ENCODE measurements at places on chromosomes 13 and 19.

- no peak overlapping the region for H3K4me3 ChIP-seq
- no peaks in the 10 kb centered on the region for H3K36me3 ChIP-seq
- H3K27me3 ChIP-seq: peaks cover 5% of the 10 kb centered on the region
- H3K4me1 ChIP-seq: peaks cover 24% of the 10 kb centered on the region
- peak overlapping the region; percentile 40 for H3K27ac ChIP-seq
Measured at GRCh38 chr13:44273991-44274770, 99.4 kb upstream of the SERP2 start.

DNA sequence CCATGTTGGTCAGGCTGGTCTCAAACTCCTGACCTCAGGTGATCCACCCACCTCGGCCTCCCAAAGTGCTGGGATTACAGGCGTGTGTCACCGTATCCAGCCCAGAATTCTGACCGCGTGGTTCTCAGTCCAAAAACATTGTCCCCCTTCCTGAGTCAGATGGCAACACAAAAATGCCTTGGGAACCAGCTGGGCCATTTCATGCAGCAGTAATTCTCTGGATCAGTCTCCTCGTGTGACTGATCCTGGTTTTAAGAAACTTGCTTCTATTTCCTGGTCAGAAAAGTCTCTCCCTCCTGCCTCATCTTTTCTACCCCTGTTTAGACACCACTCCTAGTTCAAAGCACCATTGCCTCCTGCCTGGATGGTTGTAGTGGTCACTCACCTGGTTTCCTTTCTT is 60.9 kb upstream of the USP29 start:
- H3K27ac ChIP-seq: no peak overlapping the region
- no peak for DNase-seq
- H3K27me3 ChIP-seq: no peaks in the 10 kb centered on the region
- peaks cover 4% of the 10 kb centered on the region for H3K36me3 ChIP-seq
- H3K4me3 ChIP-seq: no peak overlapping the region

GRCh38 chr19:19077103-19077502 is 13.3 kb downstream of the SLC25A42 start:
- H3K27ac ChIP-seq: no peak overlapping the region
- H3K27me3 ChIP-seq: no peaks in the 10 kb centered on the region
- H3K4me3 ChIP-seq: no peak overlapping the region
- DNase-seq: no peak
- H3K36me3 ChIP-seq: peaks cover 5% of the 10 kb centered on the region
- peaks cover 1% of the 10 kb centered on the region for H3K4me1 ChIP-seq

DNA sequence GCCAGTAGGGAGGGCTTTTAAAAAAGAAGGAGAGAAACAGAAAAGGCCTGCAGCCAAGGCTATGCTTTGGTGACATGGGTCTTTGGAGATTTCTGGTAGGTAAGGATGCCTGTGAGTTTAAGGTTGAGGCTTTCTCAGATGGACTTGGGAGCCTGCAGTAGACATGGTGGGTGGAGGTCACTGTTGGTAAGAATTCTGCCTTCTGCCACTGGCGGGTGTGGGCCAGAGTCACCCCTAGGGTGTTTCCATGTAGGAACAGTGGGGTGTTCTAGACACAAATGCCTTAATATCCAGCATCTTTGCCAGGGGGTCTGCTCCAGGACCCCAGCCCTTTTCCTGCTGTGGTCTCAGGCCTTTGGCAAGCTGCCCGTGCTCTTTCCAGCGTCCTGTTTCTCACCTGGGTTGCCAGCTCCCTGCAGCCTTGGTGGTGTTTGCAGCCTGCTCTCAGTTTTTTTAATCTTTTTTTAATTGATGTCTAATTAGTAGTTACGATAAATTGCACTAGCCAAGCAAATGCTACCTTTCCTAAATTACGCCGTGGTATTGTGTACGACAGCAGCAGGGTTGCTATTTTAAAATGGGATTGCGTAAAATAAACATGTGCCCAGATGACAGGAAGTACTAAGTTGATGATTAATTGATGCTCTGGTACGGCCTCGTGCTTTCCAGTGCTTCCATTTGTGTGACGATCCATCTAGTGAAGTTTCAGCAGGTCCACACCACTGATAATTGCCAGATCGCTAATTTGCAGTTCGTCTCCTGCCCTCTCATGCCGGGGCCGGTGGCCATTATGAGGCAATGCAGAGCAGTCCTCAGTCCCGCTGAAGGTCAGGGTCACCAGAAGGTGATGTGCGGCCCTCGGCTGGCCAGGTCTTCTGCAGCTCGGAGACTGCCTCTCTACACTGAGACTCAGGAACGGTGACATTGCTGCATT is 35.3 kb upstream of the NPAS1 start:
- H3K4me3 ChIP-seq: no peak overlapping the region
- no peak for DNase-seq
- peak overlapping the region; percentile 40 for H3K27ac ChIP-seq

DNA sequence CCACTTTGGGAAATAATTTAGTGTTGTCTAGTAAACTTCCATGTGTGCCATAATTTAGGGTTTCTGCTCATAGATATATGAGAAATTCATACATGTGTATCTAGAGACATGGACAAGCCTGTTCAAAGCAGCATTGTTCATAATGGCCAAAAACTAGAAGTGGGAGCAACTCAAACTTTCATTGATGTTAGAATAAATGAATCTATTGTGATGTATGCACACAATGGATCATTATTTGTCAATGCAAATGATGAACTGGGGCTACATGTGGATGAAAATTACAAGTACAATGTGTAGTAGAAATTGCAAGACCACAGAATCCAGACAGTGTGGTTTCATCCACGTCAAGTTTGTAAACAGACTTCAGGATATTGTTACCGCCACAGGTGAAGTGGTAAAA is 284.7 kb downstream of the SLC7A1 start:
- H3K27me3 ChIP-seq: peaks cover 7% of the 10 kb centered on the region
- H3K36me3 ChIP-seq: no peaks in the 10 kb centered on the region
- H3K4me3 ChIP-seq: no peak overlapping the region
- no peaks in the 10 kb centered on the region for H3K4me1 ChIP-seq
- H3K27ac ChIP-seq: no peak overlapping the region
